ENCODE measurements at places on chromosomes 12 and 14.

GRCh38 chr12:92732716-92733115 lies 29.9 kb downstream of the PLEKHG7 start:
- DNase-seq, result no peak

- DNase-seq, result no peak
Measured at GRCh38 chr12:113826805-113827538, 139.2 kb downstream of the RBM19 start.

DNA sequence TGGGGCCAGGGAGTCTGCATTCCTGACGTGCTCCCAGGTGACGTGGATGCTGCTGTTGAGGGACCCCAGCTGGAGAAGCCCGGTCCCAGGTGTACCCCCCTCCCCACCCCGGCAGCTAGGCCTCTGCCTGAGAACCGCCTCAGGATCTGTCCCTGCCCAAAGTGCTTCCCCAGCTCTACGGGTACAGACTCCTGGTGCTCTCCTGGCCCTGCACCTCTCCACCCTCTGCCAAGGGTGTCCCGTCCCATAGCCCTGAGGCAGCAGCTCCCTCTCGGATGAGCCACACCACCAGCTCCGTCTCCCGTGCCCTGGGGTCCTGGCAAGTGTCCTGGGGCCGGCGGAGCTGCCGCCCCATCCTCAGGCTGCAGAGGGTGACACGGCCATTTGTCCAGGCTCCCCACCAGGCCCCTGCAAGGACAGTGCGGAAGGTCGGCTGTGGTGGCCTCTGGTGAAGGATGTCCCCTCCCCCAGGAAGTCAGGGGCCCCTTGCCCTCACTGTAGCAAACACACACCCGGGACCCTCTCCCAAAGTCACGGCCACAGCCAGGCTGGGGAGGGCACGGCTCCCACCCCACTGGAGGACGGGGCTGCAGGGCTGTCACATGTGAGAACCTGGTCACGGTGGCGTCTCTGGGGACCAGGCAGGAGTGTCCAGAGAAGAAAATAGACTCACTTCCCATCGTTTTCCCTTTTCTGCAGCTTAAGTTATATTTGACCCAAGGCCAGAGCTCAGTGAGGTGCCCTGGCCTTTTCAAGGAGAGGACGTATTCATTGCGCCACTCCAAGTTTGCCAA lies 74.4 kb upstream of the FBRSL1 start:
- no peak for DNase-seq

- no peak for DNase-seq
Measured at GRCh38 chr12:75977590-75977951, 54.0 kb downstream of the PHLDA1 start.

DNA sequence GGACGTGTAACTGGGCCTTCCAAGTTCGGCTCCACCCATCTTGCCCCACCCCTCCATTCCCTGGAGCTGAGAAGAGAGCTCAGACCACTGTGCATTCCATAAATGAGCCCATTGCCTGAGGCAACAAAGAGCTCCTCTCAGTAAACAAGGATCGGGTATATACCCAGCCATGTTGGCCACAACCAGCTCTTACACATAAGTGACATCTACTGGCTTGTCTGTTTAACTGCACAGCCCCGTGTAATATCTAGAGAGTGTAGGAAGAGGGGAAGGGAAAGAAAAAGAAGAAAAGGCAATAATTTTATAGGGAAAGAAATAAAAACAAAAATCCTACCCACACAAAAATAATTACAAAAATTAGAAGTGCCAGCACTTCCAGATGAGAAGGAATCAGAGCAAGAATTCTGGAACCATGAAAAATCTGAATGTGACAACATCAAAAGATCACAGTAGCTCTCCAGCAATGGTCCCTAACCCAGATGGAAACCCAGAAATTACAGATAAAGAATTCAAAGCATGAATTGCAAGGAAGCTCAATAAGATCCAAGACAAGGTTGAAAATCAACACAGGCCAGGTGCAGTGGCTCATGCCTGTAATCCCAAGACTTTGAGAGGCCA lies 308.1 kb downstream of the RPAP3 start:
- no peak for DNase-seq

DNA sequence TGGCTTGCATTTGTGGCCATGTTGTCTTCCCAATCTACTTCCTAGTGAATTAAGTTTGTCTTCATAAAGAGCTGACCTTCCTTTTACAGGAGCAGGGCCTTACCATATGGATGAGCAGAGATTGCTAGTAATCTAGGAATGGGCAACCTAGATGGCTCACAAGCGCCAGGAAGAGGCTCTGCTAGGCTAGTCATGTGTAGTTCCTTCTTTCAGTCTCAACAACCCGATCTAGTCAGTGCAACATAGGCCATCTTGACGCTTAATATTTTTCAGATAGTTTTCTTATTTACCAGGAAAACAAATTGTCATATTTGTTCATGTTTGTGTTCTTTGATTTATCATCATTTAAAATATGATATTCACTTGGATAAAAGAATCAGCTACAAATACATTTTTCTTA lies 48.2 kb upstream of the TPH2 start:
- DNase-seq, result no peak

- DNase-seq, result no peak
Measured at GRCh38 chr12:32499048-32499447, 99.7 kb downstream of the FGD4 start.

- no peak for DNase-seq
Measured at GRCh38 chr14:100666403-100666802, 60.3 kb upstream of the DLK1 start.

Measured in stimulated activated CD4-positive, alpha-beta T cell treated with anti-CD3 and anti-CD28 coated beads, Interleukin-12 subunit alpha, Interleukin-12 subunit beta, amount 100 ng/mL, for 4 hours (primary cell).